ENCODE measurements at places on chromosomes 1 and 21. TPM values are rescaled to one million over a fixed set of nuclear protein-coding genes. Genes with fewer than 3 reads are reported as not detected.

DNA sequence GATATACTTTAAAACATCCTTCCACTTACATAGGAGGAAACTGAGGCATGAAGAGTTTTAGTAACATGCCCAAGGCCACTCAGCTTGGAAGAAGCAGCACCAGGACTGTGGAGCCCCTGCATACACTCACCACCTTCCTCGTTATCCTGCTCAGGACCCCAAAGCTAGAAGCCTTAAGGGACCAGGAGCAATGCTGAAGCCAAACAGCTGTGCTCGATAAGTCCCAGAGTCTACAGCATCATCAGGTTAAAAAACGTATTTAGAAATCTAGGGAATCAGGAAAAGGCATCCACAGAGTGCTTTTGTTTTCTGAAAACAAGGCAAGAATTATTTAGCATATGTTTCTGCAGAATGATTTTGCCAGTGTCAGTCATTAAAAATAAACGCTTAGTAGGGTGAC, 301.7 kb upstream of the ESRRG start:
- no peak for DNase-seq

The CREB3L4 gene
- 16.5 TPM for total RNA-seq

GRCh38 chr1:107277022-107277421, 136.2 kb downstream of the NTNG1 start:
- DNase-seq: peak; percentile 1

The CLCA1 gene
- total RNA-seq: not detected

The CRYZ gene
- 53.0 TPM for total RNA-seq

- no peak for DNase-seq
Measured at GRCh38 chr1:205619376-205619775, 12.4 kb downstream of the ELK4 start.

GRCh38 chr1:210339500-210339899, 10.8 kb downstream of the HHAT start:
- DNase-seq: no peak

The C1orf87 gene
- total RNA-seq: not detected

- no peak for DNase-seq
Measured at GRCh38 chr21:38965241-38965640, 159.5 kb downstream of the ETS2 start.

DNA sequence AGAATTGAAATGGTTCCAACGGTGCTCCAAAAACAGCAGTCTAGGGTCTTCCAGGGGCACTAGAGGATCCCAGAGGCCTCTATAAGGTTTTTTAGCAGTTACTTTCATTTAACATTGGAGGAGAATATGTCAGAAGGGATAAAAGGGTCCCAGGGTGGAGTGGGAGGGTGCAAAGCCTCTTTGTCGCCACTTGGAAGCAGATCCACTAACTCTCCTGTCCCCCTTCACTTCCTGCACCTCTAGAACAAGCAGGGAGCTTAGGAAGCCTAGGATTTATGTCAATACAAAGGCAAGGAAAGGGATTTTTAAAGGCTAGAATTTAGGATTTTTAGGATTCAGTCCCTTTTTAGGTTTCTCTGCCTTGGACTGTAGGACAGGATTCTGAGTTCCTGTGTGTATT, 8.3 kb downstream of the PCP4L1 start:
- no peak for DNase-seq

- no peak for DNase-seq
Measured at GRCh38 chr1:54326543-54327385, 79.4 kb downstream of the SSBP3 start.

Data from thyroid gland (tissue), 4 donors.